Activated CD4-positive, alpha-beta T cell treated with anti-CD3 and anti-CD28 coated beads, Interleukin-2, amount 10 ng/mL, durations not matched to agents 24 days and 14 days (primary cell): ENCODE measurements at places on chromosomes 11 and 22. TPM values are rescaled to one million over a fixed set of nuclear protein-coding genes. Genes with fewer than 3 reads are reported as not detected.

The PRRG4 gene
- total RNA-seq = 0.56 and 0.85 TPM in 2 replicates

DNA sequence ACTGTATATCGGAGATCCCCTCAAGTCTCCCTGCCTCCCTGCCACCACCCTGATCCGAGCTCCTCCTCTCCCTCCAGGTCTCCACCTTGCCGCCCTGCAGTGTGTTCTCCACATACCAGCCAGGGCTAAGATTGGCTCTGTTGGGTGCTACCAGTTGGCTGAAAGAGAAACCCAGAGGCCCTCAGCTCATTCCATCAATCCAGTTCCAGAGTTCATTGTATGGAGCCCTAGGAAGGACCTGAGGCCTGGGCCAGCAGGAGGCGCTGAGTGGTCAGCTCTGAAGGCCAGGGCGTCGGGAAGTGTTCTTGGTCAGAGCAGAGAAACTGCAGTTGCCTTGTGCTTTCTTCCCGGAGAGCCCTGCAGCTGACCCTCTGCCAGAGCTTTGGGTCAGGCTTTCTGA, 2.2 kb upstream of the TOP3B start:
- DNase-seq = no peak

The MYEOV gene
- 0.21 and 0.83 TPM in 2 replicates for total RNA-seq

- DNase-seq = peak; percentile 34
Measured at GRCh38 chr11:116132273-116132978, 628.2 kb upstream of the CADM1 start.
